ENCODE measurements at places on chromosomes 3 and 15. TPM values are rescaled to one million over a fixed set of nuclear protein-coding genes. Genes with fewer than 3 reads are reported as not detected.

TMEM39A gene
- 30.5 TPM for total RNA-seq

TP63 gene
- 1.0 TPM for total RNA-seq

ANKRD34C gene
- not detected for total RNA-seq

ZPLD1 gene
- not detected for total RNA-seq

TMED3 gene
- 45.3 TPM for total RNA-seq

PLA2G4E gene
- not detected for total RNA-seq

EIF4E3 gene
- total RNA-seq: 5.2 TPM

ANKRD63 gene
- total RNA-seq: not detected

IGSF10 gene
- 4.1 TPM for total RNA-seq

LCTL gene
- total RNA-seq: not detected

LIPC gene
- total RNA-seq: not detected

CLDN1 gene
- total RNA-seq: 0.13 TPM

TMEM44 gene
- total RNA-seq: 51.1 TPM

GP9 gene
- total RNA-seq: 1.5 TPM

IL5RA gene
- total RNA-seq: not detected

GREM1 gene
- 0.44 TPM for total RNA-seq

EAF2 gene
- 4.0 TPM for total RNA-seq

GMNC gene
- total RNA-seq: not detected

TTLL13 gene
- total RNA-seq: not detected

ARPIN gene
- total RNA-seq: 13.3 TPM

RASL12 gene
- 0.69 TPM for total RNA-seq

CCDC174 gene
- total RNA-seq: 22.9 TPM

MASP1 gene
- 0.56 TPM for total RNA-seq

INKA1 gene
- total RNA-seq: 57.6 TPM

SLC6A1 gene
- 7.5 TPM for total RNA-seq

GNB4 gene
- total RNA-seq: 66.9 TPM

CYP11A1 gene
- 0.82 TPM for total RNA-seq

MOBP gene
- total RNA-seq: not detected

DLL4 gene
- total RNA-seq: 257 TPM

LSMEM2 gene
- total RNA-seq: 0.18 TPM

TMCO5A gene
- not detected for total RNA-seq

NR1I2 gene
- total RNA-seq: 0.23 TPM

ATP13A3 gene
- total RNA-seq: 32.1 TPM

ADAMTS17 gene
- 4.8 TPM for total RNA-seq

HIGD2B gene
- total RNA-seq: not detected

ABTB1 gene
- 8.7 TPM for total RNA-seq

ASB14 gene
- not detected for total RNA-seq

PP2D1 gene
- not detected for total RNA-seq

CD200R1 gene
- total RNA-seq: 0.18 TPM

MKRN3 gene
- 0.85 TPM for total RNA-seq

SST gene
- total RNA-seq: not detected

MESP2 gene
- total RNA-seq: 0.33 TPM

MRAS gene
- 5.9 TPM for total RNA-seq

POC1A gene
- 7.5 TPM for total RNA-seq

RBP2 gene
- not detected for total RNA-seq

ABI3BP gene
- total RNA-seq: 0.26 TPM
